ENCODE measurements at places on chromosomes 2 and 18.

GRCh38 chr2:129805899-129806298 is 173.6 kb upstream of the RAB6C start:
- DNase-seq: no peak

DNA sequence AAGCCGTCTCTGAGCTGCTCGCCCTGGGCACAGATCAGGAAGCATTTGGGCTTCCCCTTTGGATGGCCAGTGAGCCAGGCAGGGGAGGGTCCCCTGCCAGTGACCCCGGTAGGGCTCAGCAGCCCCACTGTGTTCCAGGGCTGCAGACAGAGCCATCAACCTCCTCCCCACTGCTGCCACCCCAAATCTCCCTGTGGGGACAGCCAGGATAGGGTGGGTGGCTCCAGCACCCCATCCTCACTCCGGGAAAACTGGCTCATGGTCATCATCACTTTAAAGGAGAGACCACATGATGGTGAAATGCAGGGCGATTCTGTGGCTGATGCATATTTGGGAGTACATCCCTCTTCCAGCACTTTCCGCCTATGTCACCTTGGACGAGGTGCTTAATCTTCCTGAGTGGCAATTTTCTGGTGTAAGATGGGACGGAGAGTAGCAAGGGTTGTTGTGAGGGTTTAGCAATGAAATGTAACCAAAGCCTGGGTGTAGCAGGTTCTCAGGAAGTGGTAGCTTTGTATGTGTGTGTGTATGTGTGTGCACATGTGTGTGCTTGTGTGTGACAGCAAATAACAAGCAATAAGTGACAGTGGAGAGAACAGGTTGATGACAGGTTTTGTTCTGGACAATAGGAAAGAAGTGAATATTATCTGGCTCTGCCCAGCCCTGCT is 61.8 kb downstream of the ACAA2 start:
- DNase-seq: no peak

DNA sequence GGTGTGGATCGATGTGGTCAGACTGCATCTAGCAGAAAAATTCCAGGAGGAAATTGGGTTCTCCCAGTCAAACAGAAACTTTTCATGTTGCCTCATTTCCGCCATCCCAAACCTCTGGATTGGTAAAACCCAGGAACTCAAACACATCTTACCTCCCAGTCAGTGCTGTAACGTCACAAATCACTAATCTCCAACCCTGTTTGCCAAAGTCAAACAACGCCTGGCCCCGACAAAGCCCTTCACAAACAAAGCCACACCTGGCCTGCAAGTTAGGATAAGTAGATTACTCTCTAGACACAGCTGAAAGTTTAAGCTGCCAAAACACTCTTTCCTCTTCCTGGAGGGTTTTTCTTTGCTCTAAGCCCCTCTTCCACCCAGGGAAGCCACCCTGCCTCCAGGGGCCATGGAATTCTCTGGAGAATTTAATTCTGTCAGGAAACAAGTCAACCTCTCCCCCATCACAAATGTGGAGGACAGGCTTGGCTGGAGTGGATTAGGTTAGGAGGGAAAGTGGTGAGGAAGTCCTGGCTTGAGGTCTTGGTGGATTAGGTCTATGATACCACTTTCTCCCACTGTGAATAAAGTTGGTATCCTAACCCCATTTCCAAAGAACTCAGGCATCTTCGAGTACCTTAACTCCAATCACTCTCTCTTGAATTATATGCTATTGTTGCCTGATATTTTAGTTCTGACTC is 86.7 kb downstream of the LYPD6B start:
- no peak for DNase-seq

GRCh38 chr2:240916571-240917008 is 10.5 kb downstream of the CROCC2 start:
- no peak for DNase-seq

DNA sequence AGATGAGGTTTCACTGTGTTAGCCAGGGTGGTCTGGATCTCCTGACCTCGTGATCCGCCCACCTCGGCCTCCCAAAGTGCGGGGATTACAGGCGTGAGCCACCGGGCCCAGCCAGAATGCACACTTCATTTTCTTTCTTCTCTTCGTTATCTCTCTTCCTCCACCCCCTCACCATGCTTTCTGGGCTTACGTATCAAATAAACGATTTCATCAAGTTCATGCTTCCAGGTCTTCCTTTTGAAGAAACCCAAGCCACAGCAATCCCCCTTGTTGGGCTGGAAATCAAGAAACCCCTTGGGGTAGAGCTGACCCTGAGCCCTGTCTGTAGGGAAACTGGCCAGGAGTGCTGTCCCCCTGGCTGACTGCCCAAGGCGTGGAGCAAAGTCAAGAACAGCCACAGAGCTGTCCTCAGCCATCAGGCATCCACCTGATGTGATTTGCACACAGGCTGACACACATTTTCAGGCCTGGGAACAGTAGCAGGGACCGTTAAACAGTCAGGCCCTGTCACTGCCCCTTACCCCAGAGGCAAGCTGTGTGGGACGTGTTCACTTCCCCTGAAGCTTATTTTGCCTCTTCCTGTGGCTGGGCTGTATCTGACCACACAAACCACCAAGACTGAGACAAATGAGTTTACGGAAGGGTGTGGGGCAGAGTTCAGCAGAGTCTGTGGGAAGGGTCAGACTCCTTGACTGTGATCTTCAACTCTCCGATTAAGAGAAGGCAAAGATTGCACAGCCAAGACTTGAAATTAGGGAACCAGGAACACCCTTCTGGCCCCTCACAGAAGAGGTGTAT is 15.1 kb upstream of the NMUR1 start:
- DNase-seq: peak; percentile 91

DNA sequence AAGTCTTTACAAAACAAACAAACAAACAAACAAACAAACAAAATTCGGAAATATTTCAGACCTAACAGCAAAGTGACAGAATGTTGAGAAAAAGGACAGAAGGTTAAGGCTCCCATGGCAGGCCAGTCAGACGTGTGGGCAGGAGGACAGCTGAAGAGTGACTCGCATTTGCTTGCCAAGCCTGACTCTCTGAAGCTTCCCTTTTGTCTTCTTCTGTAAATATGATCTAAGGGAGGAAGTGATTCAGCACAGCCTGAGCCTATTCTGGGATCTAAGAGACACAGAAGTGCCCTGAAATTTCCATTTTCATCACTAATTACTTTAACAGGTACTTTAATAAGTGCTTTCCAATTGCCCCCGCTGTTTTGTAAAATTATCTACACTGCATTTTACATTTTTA is 134.0 kb upstream of the LYPD1 start:
- no peak for DNase-seq

- DNase-seq: no peak
Measured at GRCh38 chr18:36660311-36660710, 168.5 kb downstream of the TPGS2 start.

- DNase-seq: no peak
Measured at GRCh38 chr2:30527859-30528258, 80.8 kb downstream of the LCLAT1 start.

DNA sequence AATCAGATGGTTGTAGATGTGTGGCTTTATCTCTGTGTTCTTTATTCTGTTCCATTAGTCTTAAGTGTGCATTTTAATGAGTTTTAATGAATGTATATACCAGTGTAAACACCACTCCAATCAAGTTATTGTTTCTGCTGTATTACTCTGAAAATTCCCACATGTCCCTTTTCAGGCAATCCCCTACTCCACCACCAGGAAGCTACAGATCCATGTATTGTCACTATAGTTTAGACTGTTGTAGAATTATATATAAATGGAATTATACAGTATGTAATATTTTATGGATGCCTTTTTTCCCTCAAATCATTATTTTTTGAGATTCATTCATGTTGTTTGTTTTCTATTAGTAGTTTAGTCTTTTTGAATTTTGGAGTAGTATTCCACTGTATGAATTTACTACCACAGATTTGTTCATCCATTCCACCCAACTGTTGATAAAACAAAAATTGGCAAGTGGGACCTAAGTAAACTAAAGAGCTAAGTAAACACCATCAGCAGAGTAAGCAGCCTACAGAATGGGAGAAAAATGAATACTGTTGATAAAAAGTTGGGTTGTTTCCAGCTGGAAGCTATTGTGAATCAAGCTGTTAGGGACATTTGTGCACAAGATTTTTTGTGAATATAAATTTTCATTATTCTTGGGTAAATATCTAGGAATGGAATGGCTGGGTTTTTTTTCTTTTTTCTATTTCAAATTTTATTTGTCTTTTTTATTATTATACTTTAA is 262.0 kb downstream of the CAMKMT start:
- DNase-seq: no peak

DNA sequence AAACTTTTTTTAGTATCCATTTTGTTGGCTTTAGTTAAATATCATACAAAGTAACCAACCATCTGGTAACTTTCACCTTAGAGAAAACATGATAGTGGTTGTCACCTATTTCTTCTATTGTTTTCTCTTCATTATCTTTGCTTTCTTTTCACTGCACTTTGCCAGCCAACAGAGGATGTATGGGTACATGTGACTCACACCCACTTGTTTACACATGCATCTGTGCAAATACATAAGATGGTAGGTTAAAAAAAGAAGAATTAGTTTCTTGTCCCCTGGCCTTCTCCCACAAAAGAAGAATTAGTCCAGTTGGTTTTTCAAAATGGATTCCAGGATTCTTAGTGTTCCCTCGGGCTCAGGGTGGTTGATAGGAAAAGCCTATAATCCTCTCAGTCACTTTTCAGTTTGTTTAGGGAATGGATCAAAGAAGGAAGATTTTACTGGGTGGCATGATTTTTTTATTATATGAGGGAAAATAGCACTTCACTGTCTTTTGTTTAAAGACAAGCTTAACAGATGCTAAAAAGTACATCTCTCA is 46.6 kb downstream of the CDK15 start:
- DNase-seq: no peak

- DNase-seq: peak; percentile 77
Measured at GRCh38 chr2:152485954-152486736, 151.2 kb downstream of the FMNL2 start.

DNA sequence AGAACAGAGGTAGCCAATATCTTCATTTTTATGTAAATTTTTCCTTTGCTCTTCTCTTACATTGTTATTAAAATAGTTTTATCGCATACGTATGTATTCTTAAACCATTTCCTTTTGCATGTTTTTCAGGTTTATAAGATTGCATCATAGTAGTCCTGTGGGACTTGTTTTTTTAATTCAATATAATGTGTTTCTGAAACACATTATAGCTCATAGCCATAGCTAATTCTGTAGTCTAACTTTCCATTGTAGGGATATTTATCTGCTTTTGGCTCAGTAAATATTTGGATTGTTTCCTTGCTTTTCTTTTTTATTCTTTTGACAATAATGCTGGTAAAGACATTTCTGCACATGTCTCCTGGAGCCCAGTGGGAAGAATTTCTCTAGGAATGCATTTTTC is 484.3 kb downstream of the PTPRM start:
- DNase-seq: no peak
